ENCODE measurements at places on chromosomes 5 and 9. TPM values are rescaled to one million over a fixed set of nuclear protein-coding genes. Genes with fewer than 3 reads are reported as not detected.

The TYRP1 gene
- not detected for total RNA-seq

GRCh38 chr5:139889410-139889809, 93.8 kb downstream of the PSD2 start:
- DNase-seq = no peak

DNA sequence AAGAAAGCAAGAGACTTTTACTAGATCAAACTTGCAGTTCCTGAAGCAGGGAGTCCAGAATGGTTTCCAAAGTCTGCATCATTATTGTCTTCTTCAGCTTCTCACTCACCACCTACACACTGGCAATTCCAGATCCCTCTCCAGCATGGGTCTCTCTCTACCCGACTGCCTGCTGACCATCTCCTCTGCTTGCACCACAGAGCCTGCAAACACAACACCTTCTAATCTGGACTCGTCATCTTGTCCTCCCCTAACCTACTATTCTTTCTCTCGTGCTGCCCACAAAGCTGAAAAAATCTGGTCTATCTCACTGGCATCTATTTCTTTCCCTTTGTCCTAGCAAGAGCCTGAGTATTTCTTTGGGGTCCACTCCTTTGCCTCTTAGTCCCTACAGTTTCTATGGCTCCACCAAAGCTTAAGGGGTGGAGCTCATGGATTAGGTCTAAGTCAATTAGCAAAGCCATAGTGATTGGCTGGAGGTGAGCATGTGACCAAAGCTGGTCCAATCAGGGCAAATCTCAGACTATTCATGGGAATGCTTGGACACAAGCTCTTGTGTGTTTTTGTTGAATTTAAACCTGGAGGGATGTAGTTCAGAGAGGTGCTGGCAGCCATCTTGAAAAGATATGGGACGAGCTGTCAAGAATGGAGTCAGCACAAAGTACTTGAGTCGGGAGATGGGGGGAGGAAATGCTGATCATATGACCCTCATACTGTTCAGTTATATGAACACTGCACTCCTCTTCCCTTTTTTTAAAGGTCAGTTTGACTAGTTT, 63.5 kb downstream of the GALNT12 start:
- DNase-seq = no peak

- no peak for DNase-seq
These were observed 122.3 kb upstream of the IL12B start for GRCh38 chr5:159452480-159453167.

DNA sequence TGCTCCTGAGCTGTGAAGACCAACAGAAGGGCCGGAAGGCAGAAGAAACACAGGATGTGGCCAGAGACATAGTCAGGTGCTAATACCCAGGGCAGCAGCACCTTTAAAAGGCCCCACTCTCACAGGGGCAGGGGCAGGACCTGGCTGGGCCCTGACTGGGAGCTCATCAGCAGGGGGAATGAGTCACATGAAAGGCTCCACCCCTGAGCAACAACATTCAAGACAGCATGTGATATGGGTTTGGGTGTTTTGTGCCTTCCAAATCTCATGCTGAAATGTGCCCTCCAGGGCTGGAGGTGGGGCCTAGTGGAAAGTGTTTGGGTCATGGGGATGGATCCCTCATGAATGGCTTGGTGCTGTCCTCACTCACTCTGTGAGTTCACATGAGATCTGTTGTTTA, 181.7 kb downstream of the ERCC6L2 start:
- peak; percentile 41 for DNase-seq

The LTC4S gene
- 2.2 TPM for total RNA-seq

- peak; percentile 95 for DNase-seq
These were observed 159.1 kb upstream of the PPP2R2B start for GRCh38 chr5:147037515-147038205.

The HMMR gene
- 29.3 TPM for total RNA-seq

DNA sequence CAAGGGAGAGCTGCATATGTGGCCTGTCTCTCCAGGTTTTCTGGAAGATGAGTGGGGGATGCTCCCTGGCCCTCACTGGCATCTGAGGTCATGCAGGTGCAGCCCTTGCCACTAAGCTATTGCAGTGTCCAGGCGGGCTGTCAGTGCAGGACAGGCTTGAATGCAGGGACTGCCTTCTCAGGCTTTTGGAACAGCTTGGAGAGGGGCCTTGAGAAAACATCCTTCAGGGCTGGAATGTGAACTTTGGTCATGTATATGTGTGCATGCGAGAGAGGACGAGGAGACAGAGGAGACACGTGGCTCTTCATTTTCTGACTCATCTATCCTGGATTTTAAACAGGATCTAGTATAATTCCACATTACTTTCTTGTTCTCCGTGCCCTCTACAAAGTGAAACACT, 90.3 kb downstream of the MACROH2A1 start:
- DNase-seq = peak; percentile 59

The GRM6 gene
- total RNA-seq = not detected

The ZNF474 gene
- 0.56 TPM for total RNA-seq

The QRFP gene
- total RNA-seq = not detected

- no peak for DNase-seq
These were observed 83.5 kb downstream of the HTR1A start for GRCh38 chr5:63878788-63879187.

GRCh38 chr5:24073107-24073506, 565.7 kb downstream of the PRDM9 start:
- no peak for DNase-seq

DNA sequence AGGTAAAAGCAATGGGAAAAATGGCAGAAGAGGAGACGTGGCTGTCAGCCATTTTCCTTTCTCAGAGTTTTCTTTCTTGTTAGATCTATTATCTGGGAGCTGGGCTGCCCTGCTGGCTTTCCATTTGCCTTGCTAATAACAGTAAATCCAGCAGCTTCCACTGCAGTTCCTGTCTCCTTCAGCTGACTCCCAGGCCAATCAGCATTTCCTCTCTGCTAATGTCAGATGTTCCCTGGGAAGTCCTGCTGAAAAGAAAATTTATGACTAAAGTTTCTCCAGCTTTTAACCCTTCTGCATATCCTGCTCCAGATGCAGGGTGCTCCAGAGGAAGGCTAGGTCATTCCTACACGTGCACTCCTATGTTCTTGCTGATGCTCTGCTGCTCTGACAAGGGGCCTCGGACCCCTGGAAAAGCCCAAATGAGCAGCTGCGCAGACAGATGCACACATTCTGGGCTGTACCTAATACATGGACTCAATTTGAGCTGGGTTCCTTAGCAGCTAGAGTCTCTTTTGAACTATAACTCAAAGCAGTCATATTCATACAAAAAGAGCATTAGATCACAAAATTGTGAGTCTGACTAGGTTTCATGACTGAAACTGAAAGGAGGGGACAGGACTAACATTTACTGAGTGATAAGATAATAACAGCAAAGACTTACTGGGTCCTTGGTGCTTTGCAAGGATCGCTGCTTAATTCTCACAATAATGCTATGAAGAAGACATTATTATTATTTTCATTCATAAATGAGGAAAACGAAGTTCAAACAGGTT, 182.2 kb downstream of the MAPKAP1 start:
- no peak for DNase-seq

The CYSRT1 gene
- 1.4 TPM for total RNA-seq

- no peak for DNase-seq
These were observed 51.7 kb downstream of the ERGIC1 start for GRCh38 chr5:172885597-172886340.

DNA sequence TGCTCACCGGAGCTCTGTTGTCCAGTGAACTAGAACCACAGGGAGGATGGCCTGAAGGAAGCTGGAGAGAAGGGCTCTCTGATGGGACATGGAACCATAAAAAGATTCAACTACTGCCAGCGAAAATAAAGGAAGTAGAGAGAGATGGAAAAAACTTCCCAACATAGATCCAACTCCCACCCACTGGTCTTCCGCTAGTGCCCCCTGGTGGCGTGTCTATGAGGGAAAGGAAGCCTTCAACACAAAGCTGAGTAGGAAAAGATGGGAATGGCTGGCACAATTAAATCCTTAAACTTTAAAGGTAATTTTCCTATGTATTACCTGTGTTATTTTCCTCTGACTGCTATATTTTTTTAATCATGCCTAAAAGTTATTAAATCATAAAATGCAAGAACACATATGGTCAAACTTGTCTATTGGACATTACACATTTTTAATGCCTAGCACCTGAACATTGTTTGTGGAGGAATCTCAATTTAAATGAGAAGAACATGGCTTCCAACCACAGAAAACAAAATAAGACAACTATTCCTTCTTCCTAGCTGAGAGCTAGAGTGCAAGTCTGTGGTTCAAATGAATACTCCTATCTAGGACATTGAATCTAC, 51.5 kb downstream of the CEP120 start:
- peak; percentile 72 for DNase-seq

DNA sequence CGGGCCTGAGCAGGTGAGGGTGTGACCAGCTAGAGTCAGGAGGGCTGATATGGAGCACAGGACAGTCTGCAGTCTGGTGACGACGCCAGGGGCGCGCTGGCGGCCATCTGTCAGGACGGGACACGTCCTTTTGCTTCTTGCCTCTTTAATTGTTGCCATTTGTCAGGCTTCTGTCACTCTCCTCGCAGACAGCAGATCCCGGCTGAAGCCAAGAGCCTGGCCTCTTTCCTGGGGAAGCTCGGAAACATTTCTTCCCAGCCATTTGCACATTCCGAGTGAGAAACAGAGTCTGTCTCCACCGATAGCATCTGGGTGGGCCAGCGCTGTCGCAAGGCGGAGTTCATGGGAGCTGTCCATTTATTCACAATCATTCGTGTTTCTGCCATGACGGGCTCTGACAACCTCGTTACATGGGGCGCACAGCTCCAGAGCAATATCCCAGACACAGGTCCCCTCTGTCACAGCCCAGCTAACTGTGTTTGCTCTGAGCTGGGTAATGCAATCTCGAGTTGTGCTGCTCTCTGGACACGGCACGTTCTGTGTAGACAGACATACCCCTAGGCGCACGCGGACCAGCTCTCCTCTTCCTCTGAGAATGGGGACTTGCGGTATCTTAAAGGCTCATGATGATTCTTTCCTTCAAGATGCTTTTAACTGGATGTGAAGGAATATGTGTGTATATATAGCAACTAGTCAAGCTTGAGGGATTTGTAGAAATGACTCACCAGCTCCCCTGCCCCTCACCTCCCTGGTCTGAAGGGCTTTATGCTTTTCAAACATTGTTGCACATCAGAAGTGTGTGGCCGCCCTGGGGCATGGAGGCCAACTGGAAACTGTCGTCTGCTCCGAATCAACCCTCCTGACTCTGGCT, 105.3 kb upstream of the FCN2 start:
- no peak for DNase-seq

DNA sequence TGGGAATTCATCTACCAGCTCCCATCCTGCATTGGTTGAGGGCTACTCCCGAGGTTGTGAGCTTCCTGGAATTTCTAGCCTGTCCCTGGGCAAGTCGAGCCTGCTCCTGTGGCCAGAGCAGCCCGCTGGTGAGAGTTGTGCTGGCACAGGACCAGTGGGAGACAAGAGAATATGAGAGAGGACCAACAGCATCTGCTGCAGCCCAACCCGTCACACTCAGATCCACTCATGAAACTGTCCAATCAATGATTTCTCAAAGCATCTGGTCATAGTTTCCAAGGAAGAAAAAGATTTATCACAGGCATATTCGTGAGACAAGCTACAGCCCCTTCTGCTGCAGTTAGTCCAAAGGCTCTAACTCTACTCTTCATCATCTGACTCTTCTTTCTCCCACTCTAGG, 64.4 kb upstream of the RAI14 start:
- DNase-seq = no peak

The RGS14 gene
- total RNA-seq = 7.8 TPM

DNA sequence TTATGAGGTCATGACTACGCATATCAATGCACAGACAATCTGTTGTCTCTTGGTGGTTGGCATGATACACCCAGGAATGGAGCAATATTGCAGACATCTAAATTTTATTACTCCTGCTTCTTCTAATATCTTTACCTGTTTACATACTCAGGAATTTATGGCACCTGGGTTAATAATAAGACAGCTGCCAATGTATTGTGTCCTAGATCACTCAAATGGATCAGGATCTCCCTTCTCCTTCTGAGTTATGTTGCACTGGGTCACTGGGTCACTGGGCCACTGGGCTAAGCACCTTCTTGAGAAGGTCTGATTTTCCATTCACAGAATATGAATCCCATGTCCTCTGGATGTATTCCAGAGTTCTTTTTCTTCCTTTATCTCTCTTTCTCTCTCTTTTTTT, 41.8 kb downstream of the CCL28 start:
- no peak for DNase-seq

The PDE6A gene
- total RNA-seq = 0.22 TPM

DNA sequence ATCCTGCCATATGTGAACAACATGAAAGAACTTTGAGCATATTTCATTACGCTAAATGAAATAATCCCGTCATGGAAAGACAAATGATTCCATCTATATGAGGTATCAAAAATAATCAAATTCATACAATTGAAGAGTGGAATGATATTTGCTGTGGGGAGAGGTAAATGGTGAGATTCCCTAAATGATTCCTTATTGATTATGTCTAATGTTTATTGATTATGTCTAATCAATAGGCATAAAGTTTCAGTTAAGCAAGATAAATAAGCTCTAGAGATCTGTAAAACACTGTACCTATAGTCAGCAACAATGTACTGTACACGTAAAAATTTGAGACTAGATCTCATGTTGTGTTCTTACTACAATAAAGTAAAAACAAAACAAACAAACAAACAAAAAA, 85.4 kb upstream of the MEGF10 start:
- no peak for DNase-seq

The STPG3 gene
- not detected for total RNA-seq

DNA sequence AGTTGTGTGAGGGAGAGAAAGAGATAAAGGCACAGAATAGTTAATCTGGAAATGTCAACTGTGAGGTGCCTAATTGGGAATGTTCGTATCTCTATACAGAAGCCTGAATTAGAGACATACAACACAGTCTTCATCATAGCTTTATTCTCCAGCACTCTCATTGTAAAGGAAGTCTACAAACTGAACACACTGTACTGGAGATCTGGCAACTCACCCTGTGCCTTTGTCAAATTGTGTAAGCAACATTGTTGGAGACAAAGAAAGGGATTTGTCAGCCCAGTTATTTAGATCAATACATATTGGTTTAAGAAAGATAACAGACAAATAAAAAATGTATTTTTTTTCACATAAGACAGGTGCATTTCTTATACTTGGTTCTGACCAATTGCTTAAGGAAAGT, 832.9 kb upstream of the DMAC1 start:
- no peak for DNase-seq

GRCh38 chr5:169445191-169445590, 138.4 kb upstream of the SPDL1 start:
- DNase-seq = no peak

The SOHLH1 gene
- total RNA-seq = not detected

DNA sequence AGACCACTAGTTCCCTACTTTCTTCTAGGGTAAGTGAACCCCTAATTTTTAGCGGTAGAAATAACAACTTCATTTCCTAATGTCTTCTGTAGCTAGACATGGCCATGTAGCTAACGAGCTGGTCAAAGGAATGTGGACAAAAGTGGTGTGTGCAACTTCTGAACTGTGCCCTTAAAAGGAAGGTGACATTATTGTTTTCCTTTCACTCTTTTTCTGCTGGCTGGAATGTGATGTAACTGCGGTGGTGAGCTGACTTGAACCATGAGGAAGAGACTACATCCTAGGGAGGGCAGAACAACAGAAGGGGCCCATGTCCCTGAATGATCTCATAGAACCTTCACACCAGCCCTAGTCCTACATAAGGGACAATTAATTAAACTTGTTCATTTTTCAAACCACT, 1.3 kb upstream of the SNX2 start:
- DNase-seq = no peak

Data from MCF 10A (cell line).